Naive B cell (primary cell): ENCODE measurements at places on chromosomes 3 and 15.
A peak's percentile ranks its signal among the peaks of the same experiment; 100 is the strongest.

GRCh38 chr15:98525661-98526001 lies 122.7 kb upstream of the IGF1R start:
- no peak for DNase-seq

DNA sequence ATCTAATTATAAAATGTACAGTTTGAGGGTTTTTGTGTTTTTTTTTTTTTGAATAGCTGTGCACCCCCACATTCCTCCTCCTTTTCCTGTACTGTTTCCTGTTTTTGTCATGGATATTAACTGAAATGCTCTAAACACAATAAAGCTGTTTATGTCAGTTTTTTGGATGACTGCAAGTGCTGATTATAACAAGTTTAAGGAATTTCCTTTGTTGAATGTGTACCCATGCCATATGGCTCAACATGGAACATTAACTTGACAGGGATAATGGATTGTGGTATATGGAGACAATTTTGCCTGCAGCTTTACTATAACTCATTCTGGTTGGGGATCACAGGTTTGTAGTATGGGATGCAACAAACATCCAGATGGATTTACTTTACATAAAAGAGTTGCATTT lies 216.4 kb downstream of the TCF12 start:
- no peak for DNase-seq

- DNase-seq, result no peak
Measured at GRCh38 chr3:184503647-184504046, 57.9 kb upstream of the EPHB3 start.

DNA sequence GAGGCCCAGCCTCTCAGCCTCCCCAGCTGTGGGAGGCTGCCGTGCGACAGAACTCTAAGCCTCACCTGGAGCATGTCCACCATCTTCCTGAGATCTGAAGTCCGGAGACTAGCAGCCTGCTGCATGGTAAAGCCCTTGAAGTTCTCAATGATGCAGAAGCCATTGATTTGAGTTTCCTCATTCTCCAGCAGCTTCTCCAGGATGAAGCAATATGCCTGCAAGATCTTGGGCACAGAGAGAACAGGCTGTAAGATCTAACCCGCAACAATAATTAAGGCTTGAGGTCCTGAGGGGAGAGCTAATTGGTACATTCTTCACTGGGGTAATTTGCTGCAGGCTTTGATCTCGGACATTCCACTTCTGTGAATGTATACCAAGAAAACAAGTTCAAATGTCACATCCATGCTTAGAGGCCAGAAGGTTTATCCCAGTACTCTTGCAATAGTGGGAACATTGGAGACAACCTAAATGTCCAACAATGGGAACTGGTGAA lies 9.7 kb downstream of the RLBP1 start:
- DNase-seq, result no peak

DNA sequence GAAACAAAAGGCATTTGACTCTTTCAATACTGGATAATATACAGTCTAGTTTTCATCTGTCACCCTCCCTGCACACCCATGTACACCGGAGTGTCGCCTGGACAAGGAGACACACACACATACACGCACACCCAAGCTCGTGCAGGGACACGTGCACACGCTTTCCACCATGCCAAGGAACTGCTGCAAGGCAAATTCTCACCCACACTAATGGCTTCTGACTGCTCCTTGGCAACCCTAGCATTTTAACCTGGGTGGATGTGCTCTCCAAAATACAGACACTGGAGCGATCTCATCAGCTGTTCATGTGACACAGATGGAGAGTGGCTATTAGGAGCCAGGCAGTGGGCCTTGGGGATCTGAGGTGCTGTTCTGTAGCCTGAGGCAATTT lies 61.6 kb downstream of the MEIS2 start:
- DNase-seq, result no peak

DNA sequence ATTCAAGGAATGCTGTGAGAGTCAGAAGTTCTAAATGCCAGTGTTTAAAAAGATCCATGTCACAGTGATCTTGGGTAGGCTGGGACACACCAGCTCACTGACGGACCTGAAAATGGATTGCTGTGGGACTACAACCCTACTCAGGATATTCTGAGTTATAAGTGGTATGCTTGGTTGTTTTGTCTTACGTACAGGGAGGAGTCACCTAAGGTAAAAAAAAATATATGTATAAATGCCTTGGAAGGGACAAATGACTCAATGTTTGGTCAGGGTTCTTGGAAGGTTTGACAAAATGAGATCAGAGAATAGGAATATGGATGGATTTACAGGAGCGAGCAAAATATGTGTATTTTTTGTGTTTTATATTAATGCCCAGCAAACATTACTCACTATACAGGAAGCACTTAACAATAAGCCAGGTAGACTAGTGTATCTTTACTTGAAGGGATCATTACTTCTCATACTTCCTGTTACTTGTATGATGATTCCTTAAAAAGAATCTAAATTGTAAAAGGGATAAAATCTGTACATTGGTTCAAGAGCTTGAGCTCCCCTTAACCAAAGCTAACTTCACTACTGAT lies 767.3 kb downstream of the GBE1 start:
- no peak for DNase-seq

DNA sequence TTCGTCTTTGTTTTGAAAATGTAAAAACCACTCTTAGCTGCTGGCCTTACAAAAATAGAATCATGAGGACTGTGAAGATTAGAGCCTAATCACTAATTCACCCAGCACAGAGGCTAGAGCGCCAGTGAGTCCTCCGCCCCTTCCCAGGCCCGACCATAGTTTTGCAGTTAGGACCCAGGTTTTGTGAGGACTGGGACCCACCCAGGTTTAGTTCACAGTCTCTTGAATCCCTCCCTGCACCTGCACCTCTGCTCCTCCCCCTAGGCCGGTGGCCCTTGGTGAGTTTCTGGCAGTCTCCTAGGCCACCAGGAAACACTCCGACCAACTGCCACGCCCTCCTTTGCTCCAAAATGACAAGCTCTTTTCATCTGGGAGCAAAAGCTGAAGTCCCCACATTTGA lies 136.0 kb upstream of the CCDC54 start:
- DNase-seq, result peak; percentile 17

DNA sequence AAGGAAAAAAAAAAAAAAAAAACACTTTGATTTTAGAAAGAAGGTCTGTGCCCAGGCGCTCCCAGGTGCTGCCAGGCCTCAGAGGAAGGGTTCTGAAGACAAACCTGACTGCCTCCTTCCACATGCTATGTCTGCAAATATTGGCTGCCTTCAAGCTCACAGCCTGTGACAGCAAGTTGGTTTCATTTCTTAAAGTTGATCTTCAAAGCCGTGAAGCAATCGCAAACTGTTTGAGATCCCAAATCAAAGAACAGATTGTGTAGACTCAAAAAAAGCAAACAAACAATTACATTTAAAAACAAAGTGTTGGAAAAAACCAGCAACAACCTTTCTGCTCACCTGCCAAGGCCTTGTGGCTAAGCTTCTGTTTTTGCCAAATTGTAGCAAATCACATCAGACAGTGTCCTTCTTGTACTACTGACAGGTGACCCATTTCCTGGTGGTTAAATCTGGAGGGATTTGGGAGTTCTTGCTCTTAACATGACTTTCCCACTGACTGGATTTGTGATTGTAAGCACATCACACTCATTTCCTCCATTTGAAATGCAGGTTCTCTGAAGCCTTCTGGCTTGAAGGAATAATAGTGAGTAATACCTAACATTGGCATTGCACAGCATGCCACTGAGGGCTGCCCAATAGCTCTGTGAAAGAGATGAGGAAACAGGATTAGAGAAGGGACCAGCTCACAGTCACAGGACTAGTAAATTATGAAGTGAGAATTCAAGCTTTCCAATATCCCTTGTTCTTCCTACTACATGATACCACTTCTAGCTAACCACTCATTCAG lies 502.4 kb downstream of the LPP start:
- DNase-seq, result no peak

DNA sequence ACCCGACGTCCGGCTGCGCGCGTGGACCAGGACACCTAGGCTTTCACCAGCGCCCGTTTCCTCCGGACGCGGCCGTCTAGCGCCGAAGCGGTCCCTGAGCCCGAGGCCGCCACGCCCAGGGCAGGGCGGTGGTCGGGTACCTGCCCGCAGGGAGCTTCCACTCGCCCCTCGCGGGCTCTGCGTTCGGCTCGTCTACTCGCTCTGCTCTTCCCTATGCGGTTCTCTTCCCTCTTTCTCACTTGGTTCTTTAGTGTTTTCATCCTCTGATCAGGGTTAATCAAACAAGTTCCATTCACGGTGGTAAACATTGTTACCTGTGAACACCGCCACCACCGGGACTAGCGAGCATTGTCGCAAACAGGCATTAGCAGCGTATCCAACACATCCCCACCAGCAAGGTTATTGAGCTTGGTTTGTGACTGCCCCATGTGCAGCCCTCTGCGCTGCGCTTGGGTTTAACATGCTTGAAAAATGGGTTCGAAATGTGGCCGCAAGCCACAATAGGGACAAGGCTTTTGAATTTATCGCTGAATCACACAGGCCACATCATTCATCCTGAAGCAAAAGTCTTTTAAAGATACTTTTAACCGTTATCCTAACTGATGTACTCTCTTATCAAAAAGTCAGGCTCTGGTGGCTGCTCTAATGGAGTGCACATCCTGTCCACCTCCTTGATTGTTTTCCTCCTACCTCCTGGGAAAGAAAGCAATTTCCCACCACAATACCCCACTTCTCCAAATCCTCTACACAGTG lies 843 bp upstream of the CD47 start:
- no peak for DNase-seq

- DNase-seq, result no peak
Measured at GRCh38 chr3:110743202-110743601, 328.4 kb upstream of the NECTIN3 start.

- no peak for DNase-seq
Measured at GRCh38 chr15:72062319-72062718, 55.6 kb downstream of the MYO9A start.

DNA sequence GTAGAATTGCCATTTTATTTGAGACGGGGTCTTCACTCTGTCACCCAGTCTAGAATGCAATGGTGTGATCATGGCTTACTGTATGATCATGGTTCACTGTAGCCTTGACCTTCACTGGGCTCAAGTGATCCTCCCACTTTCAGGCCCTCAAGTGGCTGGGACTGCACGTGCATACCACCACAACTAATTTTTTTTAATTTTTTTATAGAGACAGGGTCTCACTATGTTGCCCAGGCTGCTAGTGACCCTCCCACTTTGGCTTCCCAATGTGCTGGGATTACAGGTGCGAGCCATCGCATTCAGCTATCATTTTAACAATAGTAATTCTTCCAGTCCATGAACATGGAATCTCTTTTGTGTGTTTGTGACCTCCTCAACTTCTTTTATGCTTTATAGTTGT lies 11.9 kb downstream of the EPM2AIP1 start:
- DNase-seq, result no peak

GRCh38 chr3:150409512-150410310 lies 1.6 kb downstream of the TSC22D2 start:
- DNase-seq, result peak; percentile 74

DNA sequence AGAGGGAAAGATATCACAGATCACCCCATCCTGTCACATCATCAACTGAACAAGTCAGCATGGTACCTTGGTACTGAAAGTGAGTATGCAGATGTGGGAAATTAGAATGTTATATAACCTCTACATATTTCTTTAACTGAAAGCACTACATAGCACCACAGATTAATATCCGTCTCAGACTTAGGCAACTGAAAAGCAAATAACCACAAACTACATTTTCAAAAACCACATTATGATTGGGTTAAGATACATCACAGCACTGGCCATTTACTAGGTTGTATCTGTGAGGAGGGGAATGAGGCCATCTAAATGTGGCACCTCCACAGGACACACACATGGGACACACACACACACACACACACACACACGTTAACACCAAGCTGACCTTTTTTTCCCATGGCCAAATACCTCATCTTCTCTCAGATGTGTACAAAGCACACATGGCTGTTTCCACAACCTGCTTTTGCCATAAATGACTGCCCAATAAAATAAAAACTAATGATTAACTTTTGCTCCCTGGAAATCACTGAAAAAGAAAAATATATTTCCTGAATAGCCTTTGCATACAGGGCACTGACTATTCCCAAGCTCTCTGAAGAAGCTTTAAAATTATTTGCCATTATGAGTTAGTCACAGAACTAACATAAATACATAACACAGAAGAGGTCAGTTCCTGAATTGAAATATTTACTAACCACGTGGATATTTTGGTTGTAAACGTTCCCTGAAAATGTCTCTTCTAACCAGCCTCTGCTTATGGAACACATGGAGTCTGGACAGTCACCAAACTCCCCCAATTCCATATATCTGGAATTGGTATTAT lies 60.1 kb downstream of the SUMF1 start:
- no peak for DNase-seq

GRCh38 chr3:132867956-132868355 lies 145.7 kb upstream of the NPHP3 start:
- no peak for DNase-seq

DNA sequence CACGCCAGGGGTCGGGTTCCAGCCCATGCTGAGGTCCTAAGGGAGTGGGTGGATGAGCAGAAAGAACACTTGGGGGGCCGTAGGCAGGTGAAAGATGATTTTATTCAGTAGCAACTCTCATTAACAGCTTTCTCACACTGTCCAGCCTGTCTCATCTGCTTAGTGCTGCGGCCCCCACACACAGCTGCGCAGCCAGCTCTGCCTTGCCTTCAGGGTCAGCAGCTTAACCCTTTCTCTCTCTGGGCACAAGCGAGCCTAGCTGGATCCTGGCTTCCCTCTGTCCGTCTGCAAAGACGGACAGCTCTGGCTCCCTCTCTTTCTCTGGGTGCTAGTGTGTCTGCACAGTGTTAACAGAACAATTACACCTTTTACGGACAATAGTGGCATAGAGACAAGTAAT lies 21.3 kb downstream of the NPAP1 start:
- DNase-seq, result no peak

- no peak for DNase-seq
Measured at GRCh38 chr3:197595470-197596185, 39.9 kb upstream of the BDH1 start.

- no peak for DNase-seq
Measured at GRCh38 chr3:6779140-6779539, 81.8 kb upstream of the GRM7 start.

GRCh38 chr15:75198560-75199356 lies 2.9 kb upstream of the C15orf39 start:
- no peak for DNase-seq

DNA sequence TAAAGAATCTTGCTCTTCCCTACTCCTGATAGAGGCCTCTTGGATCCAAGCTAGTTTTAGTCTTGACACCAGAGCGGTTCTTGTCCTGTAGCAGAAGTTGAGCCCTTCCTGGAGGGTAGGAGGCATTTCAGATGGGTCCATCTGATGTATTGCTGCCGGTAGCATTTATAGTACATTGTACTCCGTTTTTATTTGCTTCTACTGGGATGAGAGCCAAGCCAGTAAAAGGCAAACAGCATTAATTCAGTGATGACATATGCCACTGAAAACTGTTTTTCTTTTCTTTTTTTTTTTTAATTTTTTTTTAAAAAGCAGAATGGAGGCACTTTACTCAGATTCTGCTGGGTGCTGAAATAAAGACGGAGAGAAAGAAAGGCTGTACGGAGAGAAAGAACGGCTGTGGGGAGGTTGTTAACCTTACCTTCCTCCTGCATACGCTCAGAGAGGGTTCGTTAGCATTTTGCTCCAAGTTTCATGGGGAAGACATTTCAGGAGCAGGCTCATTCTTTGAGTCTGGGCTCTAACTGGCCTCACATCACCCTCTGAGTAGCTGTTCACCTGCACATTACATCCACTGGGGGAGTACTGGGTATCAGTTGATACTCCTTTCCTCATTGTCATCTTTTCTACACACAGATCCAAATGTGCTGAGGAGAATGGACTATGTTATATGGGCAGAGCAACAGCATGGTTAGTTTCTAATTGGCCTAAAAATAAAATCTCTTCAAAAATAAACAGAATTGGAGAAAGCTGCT lies 161.5 kb downstream of the FEZF2 start:
- DNase-seq, result no peak
